Kidney tubule cell (primary cell): ENCODE measurements at places on chromosomes 1 and 21.

DNA sequence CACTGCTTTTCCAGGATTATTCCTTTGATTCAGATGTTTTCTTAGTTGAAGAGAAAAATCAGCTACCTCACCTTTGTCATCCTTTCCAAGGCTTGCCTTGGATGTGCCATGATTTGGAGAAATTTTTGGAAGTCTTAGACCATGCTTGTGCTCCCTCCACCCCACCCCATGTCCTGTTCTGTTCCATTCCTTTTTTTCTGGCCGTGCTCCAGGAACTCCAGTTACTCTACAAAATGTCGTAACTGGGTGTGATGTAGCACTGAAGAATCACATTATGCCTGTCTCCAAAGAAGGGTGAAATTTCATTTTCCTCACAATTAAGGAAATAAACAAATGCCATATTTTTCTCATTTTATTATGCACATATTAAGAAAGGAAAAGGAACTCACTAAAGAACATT lies 217.8 kb upstream of the ZRANB2 start:
- no peak for DNase-seq

DNA sequence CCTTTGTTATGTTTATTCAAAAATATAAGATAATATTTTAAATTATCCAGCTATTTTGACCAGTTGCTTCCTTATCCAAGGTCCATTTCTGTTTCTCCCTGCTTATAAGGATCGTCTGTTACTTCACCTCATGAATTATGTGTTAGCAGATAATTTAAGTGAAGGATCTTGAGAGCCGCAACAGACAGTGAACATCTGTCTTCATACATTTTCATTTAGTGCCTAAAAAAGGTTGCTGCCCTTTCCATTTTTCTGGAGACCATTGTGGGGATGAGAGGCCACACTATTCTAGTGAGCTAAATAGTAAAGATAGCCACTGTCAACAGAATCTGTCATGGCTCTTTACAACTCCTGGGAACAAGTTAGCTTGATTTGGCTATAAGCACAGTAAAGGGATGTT lies 154.0 kb downstream of the CLEC20A start:
- DNase-seq: no peak

DNA sequence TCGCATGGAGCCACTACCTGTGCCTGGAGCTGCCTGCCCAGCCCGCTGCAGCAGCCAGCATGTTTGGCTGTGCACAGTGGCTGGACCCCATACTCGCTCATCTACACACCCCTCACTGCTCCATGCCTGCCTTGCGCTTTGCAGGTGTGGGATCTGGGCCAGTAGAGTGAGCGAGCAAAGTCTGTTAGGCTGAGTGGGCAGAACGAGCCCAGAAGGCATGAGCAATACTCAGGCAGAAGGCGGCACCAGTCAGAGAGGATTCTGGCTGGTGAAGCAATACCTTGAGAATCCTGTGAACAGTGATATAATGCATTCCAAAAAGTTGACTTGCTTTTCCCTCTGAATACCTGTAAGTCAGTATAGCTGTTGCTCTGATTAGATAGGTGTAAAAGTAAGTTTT lies 816.4 kb downstream of the KCNT2 start:
- peak; percentile 11 for DNase-seq

- DNase-seq: peak; percentile 10
Observed at GRCh38 chr1:185645686-185646085, 88.5 kb upstream of the HMCN1 start.

DNA sequence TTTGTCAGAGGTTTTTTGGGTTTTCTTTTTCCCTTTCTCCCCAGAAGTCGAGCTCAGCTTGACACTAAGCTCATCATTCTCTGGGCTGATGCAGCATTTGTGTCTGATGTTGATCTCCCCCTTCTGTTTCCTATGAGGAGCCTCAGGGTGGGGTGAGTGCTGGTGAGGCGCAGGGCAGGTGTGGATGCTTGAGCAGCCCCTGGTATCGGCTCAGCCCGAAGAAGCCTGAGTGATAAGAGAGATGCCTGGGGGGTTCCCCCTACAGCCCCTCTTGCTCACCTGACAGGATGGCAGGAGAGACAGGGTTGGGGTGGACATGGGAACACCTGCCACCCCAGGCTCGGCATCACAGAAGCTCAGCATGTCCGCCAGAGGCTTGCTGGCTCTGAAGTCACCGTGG lies 239.0 kb downstream of the RHOU start:
- no peak for DNase-seq

- DNase-seq: no peak
Observed at GRCh38 chr1:40302475-40302874, 14.6 kb downstream of the COL9A2 start.

DNA sequence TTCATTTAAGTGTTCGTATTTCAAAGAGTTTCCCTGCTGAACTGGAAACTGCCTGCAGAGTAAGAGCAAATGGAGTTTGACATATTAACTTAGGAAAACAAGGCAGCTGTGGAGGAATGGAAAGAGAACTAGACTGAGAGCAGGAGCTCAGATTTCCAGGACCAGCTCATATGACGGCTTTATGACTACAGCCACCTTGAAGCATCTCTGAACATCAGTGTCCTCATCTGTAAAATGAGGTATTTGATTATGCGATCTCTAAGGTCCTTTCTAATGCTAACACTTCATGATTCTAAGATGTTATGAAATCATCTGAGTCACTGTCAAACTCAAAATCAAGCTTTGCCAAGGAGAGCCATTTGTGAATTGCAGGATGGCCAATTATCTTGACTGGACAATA lies 112.3 kb downstream of the PRRX1 start:
- DNase-seq: no peak

GRCh38 chr1:206834711-206835110 lies 30.7 kb upstream of the IL20 start:
- DNase-seq: no peak

GRCh38 chr1:234875953-234876855 lies 252.4 kb downstream of the TOMM20 start:
- no peak for DNase-seq

DNA sequence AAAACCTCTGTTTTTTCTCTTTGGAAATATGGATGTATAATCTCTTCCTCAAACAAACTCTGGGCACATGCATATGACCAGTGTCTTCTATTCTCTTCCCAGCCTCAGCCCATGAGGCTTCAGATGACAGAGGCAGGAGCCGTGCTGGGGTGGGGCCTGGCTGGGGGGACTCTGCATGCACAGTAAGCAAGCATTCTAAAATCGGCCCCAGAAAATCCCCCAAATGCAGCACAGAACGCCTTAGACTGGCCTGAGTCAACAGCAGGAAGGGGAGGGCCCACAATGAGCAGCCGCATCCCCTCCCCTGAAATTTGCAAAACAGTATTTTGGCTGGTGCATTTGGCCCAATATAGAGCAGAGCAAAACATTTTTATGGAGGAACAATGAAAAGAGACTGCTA lies 47.8 kb downstream of the ITPKB start:
- DNase-seq: no peak

- DNase-seq: no peak
Observed at GRCh38 chr1:231284441-231284840, 43.4 kb downstream of the GNPAT start.

GRCh38 chr1:26530895-26531598 lies 1.5 kb downstream of the RPS6KA1 start:
- DNase-seq: peak; percentile 96

GRCh38 chr1:44808938-44809917 lies 905 bp downstream of the BTBD19 start:
- DNase-seq: peak; percentile 59

DNA sequence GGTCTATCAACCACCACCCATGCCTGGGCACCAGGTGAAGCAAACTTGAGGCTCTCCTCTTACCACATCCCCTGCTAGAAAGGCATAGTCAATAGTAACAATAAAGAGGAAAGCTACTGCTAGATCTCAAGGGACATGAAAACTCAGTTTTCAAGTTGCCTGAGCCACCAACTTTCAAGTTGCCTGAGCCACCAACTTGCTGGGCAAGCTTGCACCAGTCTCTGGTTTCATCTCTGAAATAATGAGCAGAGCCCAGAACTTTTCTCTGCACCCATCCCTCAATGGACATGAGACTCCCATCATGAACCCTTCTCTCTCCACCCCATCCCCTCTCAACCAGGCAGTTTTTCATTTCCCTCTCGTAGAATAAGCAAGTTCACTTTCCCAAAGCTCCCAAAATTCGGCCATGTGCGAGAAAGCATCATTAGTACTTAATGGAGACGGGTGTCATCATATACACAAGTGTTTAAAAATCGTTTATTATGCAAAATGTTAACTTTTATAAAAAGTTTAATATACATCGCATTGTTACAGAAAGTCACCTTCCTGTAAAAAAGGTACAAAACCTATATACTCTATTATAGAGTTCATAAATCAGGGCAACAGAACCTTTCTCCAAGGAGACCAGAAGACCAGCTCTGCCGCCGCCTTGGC lies 1.7 kb downstream of the ID3 start:
- DNase-seq: peak; percentile 9

DNA sequence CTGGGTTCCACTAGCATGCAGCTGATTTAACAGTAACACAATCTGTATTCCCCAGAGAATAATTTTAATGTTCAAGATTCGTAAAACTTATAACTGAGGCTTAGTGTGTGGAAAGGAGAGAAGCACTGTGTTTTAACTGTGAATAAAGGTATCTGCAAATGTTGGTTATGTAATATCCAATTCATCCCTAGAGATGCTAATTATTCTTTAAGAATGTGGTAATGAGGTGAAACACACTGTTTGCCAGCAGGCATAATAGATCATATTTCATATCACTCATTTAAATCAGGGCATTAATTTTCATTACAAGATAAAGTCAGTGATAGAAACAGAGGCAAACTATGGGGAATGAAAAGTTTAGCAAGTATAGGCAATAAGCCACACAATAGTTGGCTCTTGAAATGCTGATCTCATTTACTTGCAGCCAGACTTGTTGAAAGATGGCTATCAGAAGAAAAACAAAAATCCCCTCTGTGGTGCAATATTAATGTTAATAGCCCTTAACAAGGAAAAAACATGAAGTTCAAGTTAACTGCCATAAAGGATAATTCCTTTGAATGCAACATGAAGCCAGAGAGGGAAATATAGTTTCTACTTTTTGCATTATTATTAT lies 33.4 kb downstream of the HMCN1 start:
- DNase-seq: no peak

DNA sequence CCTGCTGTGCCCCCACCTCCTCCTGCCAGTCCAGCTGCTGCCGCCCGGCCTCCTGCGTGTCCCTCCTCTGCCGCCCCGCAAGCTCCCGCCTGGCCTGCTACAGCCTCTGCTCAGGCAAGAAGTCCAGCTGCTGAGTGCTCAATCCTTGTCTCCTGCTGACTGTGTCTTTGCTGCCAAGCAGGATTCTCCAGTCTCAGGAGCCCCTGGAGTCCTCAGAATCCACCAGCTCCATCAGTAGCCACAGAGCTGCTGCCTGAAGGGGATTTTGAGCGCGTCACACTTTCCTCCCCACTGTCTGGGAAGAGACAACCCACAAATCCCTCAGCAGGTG lies 973 bp downstream of the KRTAP10-11 start:
- DNase-seq: no peak

DNA sequence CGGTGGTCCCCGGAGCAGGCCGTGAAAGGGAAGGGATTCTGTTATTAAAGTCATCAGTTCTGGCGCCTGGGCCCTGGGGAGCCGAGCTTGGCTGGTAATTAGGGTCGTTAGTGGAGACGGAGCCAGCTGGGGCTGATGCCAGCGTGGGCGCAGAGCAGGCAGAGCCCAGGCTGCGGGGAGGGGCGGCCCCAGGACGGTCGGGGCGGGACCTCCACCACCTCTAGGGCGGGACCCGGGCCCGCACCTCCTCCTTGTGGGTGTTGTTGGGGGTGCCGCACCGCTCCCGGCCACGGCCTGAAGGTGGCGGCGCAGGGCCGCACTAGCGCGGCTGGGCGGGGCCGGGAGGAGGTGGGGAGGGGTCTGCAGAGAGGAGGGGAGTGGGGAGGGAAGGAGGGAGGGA lies 470.6 kb downstream of the PTPRU start:
- peak; percentile 60 for DNase-seq

DNA sequence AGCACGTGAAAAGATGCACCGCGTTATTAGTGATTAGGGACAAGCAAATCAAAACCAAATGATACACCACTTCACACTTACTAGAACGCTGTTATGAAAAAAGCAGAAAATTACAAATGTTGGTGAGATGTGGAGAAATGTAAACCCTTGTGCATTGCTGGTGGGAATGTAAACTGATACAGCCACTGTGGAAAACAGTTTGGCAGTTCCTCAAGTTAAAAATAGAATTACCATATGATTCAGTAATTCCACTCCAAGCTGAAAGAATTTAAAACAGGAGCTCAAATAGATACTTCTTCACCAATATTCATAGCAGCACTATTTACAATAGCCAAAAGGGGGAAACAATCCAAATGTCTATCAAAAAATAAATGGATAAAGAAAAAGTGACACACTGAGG lies 10.3 kb upstream of the EVI5 start:
- no peak for DNase-seq

GRCh38 chr1:173823781-173824314 lies 625 bp upstream of the DARS2 start:
- DNase-seq: no peak

GRCh38 chr1:229349463-229350385 lies 6.9 kb upstream of the CCSAP start:
- DNase-seq: no peak

- DNase-seq: peak; percentile 62
Observed at GRCh38 chr1:75908717-75909152, 23.5 kb downstream of the ASB17 start.
